ENCODE measurements at places on chromosomes 12 and 14.

GRCh38 chr14:76767681-76768656 lies 6.7 kb downstream of the VASH1 start:
- no peak for DNase-seq

DNA sequence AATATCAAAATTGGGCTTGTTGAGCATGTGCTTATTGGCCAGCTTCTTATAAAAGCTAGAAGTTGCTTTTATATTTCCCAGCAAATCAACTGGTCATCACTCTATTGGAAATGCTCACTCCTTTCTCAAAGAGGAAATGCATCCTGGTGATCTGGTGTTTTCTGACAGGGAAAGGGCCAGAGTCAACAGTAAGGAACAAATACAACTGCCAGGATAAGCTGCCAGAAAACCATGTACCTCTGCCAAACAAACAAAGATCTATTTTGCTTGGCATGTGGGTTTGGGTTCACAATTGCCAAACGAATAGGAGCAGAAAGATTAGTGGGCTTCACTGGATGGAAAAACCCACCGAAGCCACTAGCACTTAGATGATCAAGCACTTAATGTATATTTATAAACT lies 126.9 kb upstream of the PDZRN4 start:
- no peak for DNase-seq

DNA sequence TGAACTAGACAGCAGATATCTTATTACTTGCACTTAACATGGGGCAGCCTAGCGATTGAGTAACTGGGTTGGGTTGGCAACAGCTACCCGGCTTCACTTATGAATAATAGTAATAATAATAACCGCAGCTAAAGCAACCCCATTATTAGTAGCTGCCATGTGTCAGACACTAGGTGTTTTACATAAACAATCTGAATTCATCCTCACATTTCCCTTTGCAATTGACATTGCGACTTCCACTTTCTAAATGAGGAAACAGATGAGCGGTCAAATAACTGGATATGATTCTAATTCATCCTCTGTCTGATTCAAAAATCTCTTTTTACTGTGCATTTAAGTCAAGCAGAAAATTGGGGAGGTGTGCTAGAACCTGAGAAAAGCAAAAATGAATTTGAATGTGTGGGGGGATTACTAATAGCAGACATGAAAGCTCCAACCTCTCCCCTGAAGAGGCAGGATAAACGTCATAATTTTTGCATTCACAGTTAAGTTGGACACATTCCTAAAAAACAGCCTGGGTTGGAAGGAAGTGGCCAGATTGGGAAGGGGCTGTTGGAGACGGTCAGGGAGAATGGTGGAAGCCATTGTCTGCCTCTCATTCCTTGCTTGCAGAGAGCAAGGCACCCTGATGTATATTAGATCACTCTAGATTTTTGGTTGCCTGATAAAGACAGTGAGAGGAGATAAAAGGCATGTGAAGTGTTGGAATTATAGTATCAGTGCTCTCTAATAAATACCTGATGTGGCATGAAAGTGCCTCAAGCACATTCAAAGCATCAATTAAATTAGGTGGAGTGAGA lies 13.1 kb downstream of the EMP1 start:
- no peak for DNase-seq

DNA sequence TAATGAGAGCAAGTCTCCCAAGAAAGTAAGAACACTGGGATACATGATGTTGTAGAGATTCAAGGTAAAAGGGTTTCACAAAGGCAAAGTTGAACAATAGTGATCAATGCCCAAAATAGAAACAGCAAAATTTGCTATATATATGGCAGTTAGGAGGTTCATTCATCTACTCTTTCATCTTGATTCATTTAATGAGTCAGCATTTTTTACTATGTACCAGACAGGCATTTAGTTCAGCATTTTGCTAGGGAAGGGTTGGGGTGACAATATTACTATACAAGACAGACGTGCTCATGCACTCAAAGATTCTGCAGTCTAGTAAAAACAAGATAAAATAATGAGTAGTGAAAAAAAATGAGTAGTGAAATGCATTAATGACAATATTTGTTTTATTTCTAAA lies 264.9 kb upstream of the LMO3 start:
- DNase-seq: no peak

DNA sequence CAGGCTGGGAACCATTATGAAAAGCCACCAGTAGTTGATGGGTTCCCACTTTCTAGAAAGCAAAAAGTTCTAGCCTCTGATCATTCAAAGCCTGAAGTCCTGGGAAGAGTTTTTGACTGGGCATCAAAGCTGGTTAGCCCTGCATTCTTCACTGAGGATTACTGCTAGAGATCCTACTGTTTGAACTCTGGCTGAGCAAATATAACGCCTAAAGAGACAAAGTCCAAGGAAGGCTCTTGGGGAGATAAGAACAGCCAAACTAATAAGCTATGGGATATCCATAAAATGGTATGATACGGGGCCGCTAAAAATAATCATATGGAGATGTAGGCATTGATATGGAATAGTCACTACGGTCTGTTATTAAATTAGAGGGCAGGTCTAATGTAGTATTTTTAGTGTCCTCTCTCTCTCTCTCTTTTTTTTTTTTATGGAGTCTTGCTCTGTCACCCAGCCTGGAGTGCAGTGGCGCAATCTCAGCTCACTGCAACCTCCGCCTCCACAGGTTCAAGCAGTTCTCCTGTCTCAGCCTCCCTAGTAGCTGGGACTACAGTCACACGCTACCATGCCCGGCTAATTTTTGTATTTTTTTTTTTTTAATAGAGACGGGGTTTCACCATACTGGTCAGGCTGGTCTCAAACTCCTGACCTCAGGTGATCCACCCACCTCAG lies 35.5 kb downstream of the PLXNC1 start:
- DNase-seq: no peak
